Activated CD8-positive, alpha-beta memory T cell treated with anti-CD3 and anti-CD28 coated beads, Interleukin-2, amount 50 U/mL, for 4 hours (primary cell): ENCODE measurements at places on chromosomes 11 and 22.

DNA sequence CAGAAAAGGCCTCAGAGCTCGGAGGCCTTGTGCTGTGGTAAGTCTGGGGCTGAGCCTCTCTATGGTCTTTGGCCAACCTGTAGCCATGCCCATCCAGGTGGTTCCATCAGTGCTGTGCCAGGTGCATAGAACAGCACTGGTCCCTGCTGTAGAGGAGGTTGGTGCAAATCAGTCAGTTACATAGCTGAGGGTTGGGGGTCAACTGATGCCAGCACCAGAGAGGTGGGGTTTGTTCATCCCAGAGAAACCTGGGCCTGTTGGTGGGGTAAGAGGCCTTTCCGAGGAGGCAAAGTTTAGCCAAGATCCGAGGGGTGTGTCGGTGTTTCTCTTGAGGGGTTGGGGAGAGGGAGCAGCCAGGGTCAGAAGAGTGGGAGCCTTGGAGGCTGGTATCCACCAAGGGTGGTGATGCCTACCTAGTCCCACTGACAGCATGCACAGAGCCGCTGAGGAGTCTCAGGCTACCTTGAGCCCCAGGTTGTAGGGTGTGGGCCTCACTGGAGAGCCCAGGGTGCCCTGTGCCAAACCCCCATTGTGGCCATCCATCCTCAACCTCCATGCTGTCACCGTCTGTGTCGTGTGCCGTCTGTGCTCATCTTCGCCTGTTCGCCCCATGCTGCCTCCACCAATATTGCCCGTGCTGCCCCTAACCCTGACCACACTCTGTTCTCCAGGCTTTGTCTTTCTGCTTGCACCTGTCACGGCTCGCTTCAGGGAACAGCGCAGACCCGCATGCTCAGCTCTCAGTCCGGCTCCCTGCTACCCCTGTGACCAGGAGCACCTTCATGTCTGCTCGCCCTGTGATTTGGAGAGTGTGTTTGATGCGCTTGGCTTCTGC is 78.7 kb upstream of the SUSD2 start:
- no peak for DNase-seq

- DNase-seq = no peak
These were observed 123.1 kb downstream of the ARHGAP42 start for GRCh38 chr11:100810146-100810545.

DNA sequence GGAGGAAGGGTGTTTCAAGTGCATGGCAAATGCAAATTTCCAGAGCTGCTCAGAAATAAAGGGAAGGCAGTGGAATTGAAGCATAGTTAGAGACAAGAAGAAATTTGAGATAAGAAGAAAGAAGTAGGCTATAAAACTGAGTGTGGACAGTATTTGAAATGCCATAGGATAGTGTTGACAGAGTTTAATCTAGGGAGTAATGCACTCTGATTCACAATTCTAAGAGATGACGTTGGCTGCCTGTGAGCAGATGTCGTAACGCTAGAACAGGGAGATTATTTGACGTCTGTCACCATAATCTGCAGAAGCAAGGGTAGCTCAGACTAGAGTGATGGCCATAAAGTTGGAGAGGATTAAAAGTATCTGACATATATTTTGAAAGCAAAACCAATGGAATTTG is 389.9 kb upstream of the KIRREL3 start:
- DNase-seq = no peak

DNA sequence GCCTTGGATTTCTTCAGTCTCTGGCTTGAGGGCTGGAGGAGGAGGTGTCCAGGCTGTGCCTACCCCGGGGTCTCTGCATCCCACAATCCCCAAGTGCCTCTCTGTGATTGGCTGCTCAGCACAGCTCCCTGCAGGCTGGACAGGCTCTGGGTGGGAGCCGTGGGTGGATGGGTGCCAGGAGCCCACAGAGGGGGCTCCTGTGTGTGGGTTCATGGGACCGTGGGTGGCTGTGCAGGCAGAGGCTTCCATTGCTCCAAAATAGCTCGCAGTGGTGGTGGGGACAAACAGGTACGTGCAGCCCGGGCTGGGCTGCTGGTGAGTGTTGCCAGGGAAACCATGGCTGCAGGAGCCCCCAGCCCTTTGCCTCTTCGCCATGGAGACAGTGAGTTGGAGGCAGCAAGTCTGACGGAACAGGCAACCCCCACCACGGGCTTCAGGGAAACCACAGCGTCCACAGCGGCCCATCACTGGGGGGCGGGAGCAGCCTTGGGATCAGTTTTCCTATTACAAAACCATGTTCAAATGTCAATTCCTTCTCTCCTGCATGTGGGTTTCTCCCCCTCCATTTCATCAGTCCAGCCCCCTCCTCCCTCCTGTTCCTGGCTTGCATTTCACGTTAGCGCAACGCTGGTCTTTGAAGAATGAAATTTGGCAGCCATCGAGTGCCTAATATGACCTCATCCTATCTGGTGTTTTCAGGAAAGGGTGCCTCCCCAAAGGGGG is 155.2 kb downstream of the TRIM29 start:
- no peak for DNase-seq
